ENCODE measurements at places on chromosomes 16 and 17. TPM values are rescaled to one million over a fixed set of nuclear protein-coding genes. Genes with fewer than 3 reads are reported as not detected.

- no peak for DNase-seq
Measured at GRCh38 chr16:85084841-85085510, 27.3 kb downstream of the CIBAR2 start.

ITGA3 gene
- 76.5 TPM for total RNA-seq

GABARAP gene
- 108 TPM for total RNA-seq

DNA sequence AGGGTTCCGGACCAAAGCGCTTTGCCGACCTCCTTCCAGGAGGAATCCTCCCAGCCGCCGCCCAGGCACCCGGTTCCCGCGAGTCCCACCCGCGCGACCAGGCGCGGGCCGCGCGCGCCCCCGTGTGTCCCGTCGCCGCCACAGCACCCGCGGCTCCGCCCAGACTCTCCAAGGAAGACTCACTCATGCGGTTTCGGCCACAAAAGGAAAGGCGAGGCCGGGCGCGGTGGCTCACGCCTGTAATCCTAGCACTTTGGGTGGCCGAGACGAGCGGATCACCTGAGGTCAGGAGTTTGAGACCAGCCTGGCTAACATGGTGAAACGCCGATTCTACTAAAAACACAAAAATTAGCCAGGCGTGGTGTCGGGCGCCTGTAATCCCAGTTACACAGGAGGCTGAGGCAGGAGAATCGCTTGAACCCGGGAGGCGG lies 3.5 kb upstream of the PKMYT1 start:
- peak; percentile 88 for DNase-seq

DNA sequence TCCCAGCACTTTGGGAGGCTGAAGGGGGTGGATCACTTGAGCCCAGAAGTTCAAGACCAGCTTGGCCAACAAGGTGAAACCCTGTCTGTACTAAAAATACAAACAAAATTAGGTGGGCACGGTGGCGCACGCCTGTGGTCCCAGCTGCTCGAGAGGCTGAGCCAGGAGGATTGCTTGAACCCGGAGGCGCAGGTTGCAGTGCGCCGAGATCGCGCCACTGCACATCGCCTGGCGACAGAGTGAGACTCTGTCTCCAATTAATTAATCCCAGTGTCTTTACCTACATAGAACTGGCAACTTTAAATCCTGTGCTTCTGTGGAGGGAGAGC lies 1.5 kb upstream of the ELOB start:
- DNase-seq = no peak

- DNase-seq = no peak
Measured at GRCh38 chr17:3501344-3501743, 25.5 kb downstream of the ASPA start.

- peak; percentile 14 for DNase-seq
Measured at GRCh38 chr17:47622180-47622549, 27.6 kb upstream of the KPNB1 start.

GRCh38 chr16:14489460-14489859 lies 140.6 kb downstream of the PARN start:
- DNase-seq = no peak

DNA sequence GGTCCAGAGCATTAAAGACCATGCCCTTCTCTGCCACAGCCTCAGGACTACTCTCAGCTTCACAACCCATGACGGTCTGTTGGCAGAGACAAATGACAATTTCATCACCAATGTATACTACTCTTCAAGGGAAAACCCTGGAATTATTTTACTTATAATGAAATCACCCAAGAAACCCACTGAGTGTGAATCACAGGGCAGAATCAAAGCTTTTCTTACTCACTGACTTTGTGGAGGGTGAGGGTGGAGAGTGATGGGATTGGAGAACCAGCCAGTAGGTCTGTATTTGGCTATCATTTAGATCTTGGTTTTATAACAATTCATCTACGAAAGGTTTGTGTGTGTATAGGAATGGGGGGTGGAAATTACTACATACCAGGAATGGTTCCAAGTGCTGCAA lies 442.6 kb downstream of the SHISA9 start:
- no peak for DNase-seq

DNA sequence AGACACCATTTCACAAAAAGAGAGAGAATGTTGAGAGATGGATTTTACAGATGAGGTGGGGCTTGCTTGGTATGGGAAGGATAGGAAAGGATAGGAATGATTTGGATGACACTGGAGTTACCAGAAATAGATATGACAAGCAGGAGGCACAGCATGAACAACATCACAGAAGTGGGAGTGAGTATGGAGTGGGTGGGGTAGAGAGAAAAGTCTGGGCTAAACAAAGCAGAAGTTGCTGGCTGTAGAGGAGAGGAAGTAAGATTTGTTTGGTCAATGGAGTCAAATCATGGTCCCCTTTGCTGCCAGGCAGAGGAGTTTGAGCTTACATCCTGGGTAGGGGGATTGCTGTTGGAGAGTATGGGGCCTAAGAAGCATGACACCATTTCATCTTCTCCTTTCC lies 101.7 kb downstream of the VAT1L start:
- DNase-seq = no peak

DNA sequence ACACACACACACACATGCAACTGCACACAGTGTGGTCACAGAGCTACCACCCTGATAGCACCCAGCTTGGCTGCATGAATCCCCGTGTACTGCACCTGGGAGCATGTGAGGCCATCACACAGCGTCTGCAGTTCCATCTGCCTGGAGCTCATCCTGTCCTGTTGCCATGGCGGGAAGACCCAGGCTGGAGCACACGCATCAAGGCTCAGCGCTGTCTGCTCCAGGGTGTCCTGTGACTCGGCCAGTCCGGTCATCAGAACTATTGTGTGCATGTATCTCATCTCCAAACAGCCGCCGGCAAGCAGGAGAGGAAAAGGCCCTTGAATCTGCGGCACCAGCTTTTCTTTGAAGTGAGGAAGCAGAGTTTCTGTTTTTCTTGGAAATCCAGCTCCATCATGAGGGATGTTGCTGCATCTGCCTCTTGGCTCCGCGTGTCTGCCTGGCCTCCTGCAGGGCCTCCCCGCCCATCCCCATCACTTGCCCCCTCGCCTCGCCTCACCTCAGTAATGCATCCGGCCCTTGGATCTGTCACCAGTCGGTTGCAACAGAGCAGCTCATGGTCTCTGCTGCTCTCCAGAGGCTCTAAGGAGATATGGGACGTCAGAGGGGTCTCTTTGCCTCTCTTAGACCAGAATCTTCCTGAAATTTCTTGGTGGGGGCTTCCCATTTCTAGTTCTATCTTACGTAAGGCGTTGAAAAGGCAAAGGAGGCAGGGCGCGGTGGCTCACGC lies 23.7 kb downstream of the CACNG4 start:
- no peak for DNase-seq

SALL1 gene
- 0.57 TPM for total RNA-seq

DNA sequence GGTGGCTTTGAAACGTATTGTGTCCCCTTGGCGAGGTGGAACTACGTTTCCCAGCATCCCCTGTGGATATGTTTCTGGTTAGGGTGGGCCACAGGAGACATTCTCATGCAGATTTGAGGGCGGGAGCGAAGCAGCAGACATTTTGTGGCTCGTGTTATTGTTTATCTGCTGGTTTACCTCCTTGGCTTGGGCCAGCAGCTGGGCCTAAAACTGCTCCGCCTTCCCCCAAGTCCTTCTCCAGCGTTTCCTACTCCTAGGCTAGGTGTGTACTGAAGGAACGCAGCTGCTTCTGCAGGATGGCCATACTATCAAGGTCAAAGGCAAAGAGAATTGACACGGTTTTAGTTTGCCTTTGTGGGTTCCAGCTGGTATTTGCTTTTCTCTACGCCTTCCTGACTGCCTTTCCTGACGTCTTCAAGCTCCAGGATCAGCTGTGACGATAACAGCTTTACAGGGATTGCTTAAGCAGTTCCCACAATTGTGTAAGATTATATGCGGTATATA lies 17.2 kb upstream of the WSB1 start:
- DNase-seq = no peak

All from Daoy (cell line).